ENCODE measurements at places on chromosomes 12 and 14.

GRCh38 chr14:68976160-68977067 lies 2.7 kb downstream of the ACTN1 start:
- no peak for DNase-seq

DNA sequence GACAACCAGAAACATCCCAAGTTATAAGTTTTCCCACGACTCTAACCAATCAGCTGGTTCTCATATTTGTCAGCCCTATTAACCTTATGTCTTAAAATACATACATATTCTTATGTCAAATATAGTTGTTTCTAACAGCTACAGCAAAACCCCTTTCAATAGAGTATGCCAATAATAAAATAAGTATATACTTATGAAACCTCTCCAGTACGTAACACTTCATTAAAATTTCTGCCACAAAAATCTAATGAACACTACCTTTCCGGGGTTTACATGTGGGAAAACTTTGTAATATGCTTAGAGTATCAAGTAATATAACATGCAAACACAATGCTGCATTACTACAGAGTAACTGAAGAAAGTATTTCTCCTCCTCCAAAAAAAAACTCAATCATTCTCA lies 1.8 kb downstream of the LRP6 start:
- DNase-seq, result no peak

GRCh38 chr12:62632411-62632918 lies 165.8 kb downstream of the MON2 start:
- DNase-seq, result peak; percentile 25

GRCh38 chr12:114751712-114752111 lies 67.7 kb upstream of the TBX3 start:
- DNase-seq, result no peak

DNA sequence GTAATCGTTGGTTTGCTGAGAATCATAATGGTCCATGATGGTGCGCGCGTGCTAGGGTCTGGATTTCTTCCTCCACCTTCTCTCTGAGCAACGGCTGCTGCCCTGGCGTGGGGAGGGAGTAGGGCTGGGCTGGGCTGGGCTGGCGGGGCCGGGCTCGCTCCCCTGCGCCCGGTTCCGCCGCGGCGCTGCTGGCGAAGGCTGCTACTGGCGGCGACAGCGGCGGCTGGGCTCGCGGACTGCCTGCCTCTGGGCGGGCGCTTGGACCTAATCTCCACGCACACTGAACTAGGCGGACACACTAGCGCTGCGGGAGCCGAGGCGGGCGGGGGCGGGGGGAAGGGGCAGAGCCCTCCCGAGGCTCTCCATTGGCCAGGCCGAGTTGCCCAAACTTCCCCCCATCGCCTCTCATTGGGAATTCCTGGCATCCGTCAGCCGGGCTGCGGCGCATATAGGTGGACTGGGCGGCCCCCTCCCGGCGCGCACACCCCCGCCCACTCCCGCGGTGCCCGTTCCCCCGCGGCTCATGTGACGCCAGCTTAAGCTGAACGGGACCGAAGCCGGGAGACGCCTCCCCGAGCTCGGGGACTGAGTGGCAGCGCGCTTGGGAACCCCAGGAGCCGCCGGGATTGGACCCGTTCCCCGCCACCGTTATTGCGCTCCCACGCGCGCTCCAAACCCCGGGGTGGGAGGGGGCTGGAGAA lies at the start of gene ACTN1:
ACTN1 (minus strand) TSS at position 282 of the 701 bp plus-strand sequence; CDS start at position 36, 246 bp downstream.
- DNase-seq, result peak; percentile 82

- no peak for DNase-seq
Measured at GRCh38 chr14:56057071-56057741, 61.0 kb upstream of the PELI2 start.

- no peak for DNase-seq
Measured at GRCh38 chr14:99413172-99413571, 67.5 kb downstream of the SETD3 start.

DNA sequence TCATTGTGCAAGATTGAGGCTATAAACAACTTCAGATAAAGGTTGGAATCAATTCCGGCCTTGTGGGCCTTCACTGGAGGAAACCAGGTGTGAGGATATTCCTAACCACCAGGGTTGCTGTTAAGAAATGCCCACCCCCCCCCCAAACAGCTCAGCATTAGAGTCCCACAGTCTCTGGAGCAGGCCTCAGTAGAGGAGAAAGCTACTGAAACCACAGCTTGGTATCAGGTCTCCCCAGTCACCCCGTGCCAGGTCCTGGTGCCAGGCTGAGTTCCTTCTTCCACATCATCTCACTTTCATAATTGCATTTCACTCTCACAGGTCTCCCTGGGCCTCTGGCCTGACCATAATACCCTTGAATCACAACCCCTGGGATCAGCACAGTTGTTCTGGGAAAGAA lies 12.5 kb downstream of the GALNT6 start:
- DNase-seq, result no peak

- no peak for DNase-seq
Measured at GRCh38 chr12:34336619-34337465, 314.5 kb downstream of the ALG10 start.

DNA sequence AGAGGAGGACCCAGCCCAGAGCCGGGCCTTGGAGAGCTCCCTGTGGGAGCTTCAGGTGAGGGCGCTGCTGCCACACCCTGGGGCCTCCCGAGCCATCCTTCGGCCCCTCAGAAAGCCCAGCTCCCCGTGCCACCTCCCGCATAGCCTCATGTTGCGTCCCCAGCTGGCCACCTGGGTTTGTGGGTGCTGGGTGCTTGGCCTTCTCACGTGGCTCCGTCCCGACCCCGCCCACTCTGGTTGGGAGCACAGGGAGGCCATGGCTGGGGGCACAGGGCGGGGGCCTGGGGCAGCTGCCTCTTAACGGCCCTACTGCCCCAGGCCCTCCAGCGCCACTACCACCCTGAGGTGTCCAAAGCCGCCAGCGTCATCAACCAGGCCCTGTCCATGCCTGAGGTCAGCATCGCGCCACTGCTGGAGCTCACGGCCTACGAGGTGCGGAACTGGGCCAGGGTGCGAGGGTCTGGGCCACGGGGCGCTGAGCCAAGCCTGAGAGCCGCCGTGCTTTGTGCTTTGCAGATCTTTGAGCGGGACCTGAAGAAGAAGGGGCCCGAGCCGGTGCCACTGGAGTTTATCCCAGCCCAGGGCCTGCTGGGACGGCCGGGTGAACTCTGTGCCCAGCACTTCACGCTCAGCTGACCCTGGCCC lies 7.6 kb downstream of the NOC4L start:
- no peak for DNase-seq

DNA sequence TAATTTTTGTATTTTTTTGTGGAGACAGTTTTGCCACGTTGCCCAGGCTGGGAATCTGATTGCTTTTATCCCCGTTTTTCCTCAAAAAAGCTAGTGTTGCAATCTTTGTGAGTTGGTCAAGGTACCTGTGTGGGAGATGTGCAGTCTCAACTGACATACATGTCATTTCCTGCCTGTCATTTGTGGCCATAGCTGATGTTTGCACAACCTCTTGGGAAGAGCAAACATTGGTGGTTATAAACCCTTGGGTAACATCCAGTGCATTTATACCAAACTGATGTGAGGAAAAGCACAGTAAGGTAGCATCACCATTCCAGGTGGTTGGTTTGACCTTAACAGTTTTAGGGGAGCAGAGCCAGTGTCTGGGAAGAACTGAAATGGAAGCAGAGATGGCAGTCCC lies 54.7 kb downstream of the ATG14 start:
- no peak for DNase-seq

DNA sequence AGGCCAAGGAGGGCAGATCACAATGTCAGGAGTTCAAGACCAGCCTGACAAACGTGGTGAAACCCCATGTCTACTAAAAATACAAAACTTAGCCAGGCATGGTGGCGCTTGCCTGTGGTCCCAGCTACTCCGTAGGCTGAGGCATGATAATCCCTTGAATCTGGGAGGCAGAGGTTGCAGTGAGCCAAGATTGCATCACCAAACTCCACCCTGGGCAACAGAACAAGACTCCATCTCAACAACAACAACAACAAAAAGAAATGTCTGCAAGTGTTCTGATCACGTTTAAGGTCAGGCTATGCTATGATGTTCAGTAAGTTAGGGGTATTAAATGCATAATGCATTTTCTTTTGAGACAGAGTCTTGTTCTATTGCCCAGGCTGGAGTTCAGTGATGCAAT lies 6.7 kb upstream of the PLD4 start:
- DNase-seq, result no peak

DNA sequence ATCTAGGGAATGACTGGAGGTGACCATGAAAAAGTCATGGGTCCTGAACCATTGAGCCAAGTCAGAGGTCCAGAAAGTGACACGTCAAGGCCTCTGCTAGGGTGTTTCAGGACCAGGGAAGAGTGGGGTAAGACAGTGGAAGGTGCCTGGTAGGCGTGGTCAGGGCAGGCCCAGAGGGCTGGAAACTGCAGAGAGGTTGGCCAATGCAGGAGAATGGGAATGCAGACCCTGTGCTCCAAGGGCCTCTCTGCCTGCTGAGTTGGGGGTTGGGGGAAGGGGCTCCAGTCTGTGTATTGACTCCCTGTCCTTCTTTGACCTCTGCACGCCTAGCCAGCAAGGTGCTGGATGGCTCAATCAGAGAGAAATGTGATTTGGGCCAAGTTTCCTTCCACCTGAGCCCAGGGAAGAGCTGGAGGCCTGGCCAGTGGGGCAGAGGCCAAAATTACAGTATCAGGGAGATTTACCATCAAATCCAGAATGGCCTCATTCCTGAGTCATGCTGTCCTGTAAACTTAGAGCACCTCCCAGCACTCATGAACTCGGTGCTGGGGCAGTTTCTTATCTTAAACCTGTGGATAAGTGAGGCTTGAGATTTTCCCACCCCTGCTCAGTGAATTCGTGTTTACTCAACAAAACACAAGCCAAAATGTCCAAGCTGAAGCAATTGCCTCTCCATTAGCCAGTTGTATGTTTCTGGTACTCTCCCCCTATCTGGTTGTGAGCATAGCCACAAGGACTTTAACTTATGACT lies 24.4 kb downstream of the IRF2BPL start:
- no peak for DNase-seq

GRCh38 chr12:115740586-115741155 lies 536.8 kb downstream of the MED13L start:
- DNase-seq, result no peak

- DNase-seq, result no peak
Measured at GRCh38 chr14:64705381-64706118, 1.3 kb downstream of the PLEKHG3 start.

GRCh38 chr14:66530526-66530925 lies 22.6 kb downstream of the GPHN start:
- no peak for DNase-seq

DNA sequence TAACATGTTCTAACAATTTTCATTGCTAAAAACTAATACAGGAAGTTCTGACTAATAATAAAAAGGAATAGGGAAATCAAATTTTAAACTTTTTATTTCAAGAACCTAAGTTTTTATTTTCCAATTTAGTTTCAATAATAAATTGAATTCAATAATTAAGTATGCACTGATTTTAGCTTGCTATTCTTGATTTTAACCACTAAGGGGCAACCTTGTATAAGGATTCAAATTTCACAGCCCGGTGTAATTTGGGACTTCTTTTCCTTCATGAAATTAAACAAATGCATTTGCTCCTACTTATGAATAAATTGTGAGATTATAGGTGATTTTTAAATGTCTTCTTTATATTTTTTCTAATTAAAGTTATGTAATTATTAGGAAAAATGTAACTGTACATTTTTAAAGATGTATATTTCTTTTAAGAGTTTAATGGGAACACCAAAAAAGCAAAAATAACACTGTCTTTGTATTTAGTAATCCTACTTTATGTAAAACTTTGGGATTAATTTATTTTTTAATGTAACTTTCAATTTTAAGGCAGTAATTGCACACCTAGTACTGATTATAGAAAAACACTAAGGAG lies 241.4 kb upstream of the PDZRN4 start:
- DNase-seq, result no peak

- DNase-seq, result no peak
Measured at GRCh38 chr14:89407856-89408255, 9.2 kb downstream of the FOXN3 start.

GRCh38 chr14:81679226-81679625 lies 145.6 kb upstream of the SEL1L start:
- no peak for DNase-seq

- no peak for DNase-seq
Measured at GRCh38 chr12:89064780-89065179, 287.5 kb downstream of the DUSP6 start.

GRCh38 chr12:104175726-104176247 lies 37.8 kb upstream of the NFYB start:
- no peak for DNase-seq

DNA sequence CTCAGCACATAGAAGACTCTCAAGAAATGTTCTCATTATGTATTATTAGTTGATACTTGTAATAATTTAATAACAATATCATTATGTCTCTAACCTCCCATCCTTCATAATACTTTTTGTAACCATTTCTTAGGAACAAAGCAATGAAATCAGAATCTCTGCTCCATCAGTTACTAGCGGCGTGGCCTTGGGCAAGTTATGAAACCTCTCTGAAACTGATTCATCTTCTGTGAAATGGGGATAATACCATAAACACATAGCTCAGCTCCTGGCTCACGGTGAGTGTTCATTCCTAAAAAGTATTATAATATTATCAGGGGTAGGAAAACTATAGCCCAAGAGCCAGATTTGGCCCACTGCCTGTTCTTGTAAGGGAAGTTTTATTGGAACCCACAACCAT lies 11.4 kb upstream of the CMKLR1 start:
- no peak for DNase-seq

GRCh38 chr14:94880106-94880505 lies 110.2 kb upstream of the GSC start:
- no peak for DNase-seq

GRCh38 chr12:48768147-48768546 lies 20.7 kb downstream of the ADCY6 start:
- DNase-seq, result no peak

DNA sequence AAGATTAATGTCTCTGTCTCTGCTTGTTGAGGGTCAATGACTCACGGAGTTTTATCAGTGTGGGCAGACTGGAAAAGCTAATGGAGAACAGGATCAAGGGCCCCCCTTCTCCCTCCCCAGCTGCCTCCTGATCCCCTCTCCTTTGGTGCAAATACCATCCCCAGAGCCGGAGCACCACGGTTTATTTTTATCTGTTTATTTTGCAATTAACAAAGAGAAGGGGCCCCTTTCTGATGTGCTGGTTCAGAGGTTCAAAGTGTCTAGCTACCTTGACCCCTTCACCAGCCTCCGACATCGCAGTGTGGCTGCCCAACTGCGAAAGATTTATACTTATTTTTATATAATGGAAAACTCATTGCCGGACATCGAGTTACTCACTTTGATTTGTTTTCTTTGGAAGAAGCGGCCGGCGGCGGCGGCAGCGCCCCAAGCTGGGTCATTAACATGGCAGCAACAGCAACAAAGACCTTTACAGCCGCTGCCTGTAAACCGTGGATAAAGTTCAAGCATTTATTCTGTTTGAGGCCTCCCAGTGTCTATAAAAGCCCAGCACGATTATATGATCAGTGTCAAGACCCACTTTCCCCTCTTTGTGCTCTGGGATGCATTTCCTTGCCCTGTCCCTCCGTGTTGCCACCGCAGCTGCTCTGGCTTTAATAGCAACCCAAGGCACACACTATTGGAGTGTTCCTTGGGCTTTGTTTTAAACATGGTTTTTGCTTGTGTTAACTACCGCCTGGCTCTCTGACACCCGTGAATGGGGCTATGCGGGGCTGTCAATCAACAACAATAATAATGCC lies 47.4 kb upstream of the PARP11 start:
- no peak for DNase-seq

GRCh38 chr12:64571411-64571810 lies 38.9 kb upstream of the RASSF3 start:
- no peak for DNase-seq
